ENCODE measurements at places on chromosomes 7 and 10.
A peak's percentile ranks its signal among the peaks of the same experiment; 100 is the strongest.

DNA sequence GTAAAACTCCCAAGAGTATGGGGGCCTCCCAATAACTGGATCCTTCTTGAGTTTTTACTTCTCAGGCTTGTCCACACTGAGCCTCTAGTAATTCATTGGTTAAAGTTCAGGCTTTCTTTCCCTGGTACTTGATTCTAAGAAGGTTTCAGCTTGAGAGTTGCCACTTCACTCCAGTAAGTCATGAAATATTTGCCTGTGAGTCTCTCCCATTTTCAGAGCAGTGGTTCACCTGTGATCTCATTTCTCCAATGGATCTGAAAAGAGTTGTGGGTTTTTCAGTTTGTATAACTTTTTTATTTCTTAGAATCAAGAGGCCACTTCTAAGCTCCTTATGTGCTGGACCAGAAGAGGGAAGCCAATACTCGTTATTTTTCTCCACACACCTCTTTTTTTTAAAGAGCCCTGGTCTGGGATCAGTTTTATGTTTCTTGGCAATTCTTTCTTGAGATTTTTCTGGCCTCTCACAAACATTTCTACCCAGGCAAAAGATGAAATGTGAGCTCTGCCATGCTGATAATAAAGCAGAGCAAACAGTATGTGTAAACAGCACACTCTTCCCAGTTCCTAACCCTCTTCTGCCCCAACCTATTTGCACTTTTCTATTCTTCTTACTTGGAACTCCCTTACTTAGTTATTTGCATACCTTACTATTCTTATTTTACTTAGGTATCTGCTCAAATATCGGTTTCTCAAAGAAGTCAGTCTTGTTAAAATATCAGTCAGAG lies 983.4 kb downstream of the CCSER2 start:
- DNase-seq: no peak

GRCh38 chr10:71581376-71581775 lies 138.2 kb downstream of the C10orf105 start:
- DNase-seq: no peak

DNA sequence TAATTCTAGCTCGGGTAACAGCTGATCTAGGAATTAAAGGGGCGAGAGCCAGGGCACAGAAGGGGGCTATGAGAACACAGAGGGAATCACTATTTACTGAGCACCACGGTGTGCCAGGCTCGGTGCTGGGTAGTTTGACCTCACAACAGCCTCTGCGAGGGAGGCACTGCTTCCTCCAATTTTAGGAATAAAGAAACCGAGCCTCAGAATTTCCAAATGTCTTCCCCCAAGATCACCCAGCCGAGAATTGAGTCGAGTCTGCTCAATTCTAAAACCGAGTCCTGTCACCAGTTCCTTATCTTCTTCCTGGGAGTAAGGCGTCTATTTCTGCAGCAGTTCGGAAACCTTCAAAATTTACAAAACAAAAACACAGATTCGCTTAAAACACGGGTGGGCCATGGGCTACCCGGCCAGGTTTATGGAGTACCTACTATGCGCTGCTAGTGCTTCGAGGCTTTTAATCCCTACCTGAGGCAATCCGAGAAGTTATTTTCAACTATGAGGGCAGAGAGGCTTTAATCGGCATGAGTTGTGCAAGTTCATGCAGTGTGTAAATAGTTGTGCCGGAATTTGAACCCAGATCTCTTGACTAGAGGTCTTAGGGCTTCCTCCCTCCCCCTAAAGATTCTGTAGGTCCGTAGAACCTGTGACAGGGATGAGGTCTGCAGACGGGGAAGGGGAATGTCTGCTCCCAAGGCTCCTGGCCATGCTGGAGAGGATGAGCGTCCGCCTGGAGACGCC lies 872 bp upstream of the HMX2 start:
- no peak for DNase-seq

- no peak for DNase-seq
Measured at GRCh38 chr10:124162774-124163354, 69.5 kb upstream of the CHST15 start.

GRCh38 chr7:107694386-107694785 lies 33.8 kb downstream of the SLC26A4 start:
- no peak for DNase-seq

- DNase-seq: peak; percentile 18
Measured at GRCh38 chr7:65980478-65981250, 1.3 kb downstream of the GUSB start.

DNA sequence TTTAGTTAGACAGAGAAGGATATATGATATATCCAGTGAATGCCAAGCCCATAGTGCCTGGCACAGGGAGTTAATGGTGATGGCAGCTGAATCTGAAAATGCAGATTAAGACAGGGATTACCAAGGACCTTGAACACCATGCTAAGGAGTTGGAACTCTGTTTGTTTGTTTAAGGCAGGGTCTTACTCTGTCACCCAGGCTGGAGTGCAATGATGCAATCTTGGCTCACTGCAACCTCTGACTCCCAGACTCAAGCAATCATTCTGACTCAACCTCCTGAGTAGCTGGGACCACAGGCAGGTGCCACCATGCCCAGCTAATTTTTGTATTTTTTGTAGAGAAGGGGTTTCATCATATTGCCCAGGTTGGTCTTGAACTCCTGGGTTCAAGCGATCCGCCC lies 1.6 kb downstream of the AKR1D1 start:
- no peak for DNase-seq

GRCh38 chr10:34290412-34291081 lies 524.5 kb downstream of the PARD3 start:
- no peak for DNase-seq

GRCh38 chr10:102959360-102959759 lies 41.3 kb downstream of the CNNM2 start:
- DNase-seq: no peak

- no peak for DNase-seq
Measured at GRCh38 chr7:158028290-158028941, 559.2 kb downstream of the PTPRN2 start.

DNA sequence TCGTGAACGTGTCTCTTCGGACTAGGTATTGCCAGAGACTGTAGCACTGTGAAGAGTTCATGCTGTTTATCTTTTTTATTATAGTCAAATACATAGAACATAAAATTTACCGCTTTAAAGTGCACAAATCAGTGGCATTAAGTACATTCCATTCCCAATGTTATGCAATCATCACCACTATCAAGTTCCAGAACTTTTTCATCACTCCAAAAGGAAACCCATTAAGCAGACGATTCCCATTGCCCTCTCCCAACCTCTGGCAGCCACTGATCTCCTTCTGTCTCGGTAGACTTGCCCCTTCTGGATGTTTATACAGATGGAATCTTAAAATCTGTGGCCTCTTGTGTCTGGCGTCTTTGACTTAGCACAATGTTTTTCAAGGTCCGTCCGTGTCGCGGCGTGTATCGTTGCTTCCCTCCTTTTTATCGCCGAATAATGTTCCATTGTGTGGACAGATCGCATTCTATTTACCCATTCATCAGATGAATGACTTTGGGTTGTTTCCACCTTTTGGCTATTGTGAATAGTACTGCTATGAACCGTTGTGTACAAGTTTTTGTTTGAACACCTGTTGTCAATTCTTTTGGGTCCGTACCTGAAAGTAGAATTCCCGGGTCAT lies 2.7 kb downstream of the PROSER2 start:
- no peak for DNase-seq

- no peak for DNase-seq
Measured at GRCh38 chr10:29345144-29345909, 56.5 kb downstream of the LYZL1 start.

- no peak for DNase-seq
Measured at GRCh38 chr10:94286901-94287300, 75.8 kb downstream of the NOC3L start.

DNA sequence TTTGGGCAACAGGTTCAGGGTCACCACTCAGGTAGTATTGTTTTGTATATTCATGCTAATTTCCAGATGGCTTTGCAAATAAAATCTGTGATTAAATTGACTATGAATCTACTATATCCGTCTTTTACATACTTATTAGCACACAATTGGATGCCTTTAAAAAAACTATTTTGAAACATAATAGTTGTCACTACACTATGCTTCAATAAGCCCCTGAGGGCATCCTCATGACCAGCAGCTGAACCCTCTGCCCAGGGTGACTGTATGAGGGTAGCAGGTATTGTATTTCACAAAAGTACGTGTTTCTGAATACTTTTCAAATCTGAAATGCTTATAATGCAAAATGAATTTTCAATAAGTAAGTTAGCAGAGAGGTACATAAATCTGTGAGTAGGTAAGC lies 97.3 kb downstream of the DNAH11 start:
- DNase-seq: no peak

DNA sequence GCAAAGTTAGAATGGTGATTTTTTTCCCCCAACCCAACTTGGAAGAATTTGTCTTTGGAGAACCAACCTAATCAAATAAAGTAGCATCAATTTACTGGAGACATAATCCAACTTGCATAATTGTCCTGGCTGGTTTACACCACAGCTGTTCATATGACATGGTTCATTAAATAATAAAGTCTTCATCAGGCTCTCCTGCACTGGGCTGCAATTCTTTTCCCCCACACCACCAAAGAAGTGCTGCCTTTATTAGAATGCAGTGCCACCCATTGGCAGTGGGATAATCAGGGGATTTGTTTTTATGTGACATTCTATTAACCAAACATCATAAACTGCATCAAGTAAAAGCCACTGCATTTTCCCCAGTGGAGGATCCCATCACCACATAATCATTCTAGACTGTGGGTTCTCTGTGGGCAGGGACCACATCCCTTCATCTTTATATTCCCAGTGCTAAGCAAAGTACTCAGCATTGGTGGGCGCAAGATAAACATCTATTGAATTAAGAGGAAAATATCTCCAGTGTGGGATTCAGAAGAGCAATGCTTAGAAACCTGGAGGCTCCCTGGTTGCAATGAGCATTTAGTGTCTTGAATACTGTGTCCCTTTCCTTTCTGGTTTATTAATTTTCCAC lies 322.0 kb downstream of the KCNMA1 start:
- DNase-seq: no peak

DNA sequence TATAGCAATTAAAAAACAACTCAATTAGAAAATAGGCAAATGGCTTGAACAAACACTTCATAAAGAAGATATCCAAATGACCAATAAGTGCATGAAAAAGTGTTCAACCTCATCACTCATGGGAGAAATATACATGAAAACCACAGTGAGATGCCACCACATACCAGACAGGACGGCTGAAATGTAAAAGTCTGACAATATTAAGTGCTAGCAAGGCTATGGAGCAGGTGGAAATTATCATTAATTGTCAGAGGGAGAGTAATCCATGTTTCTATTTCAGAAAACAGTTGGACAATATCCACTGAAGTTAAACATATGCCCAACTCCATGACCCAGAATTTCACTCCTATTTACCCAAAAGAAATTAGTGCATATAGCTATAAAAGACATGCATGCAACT lies 42.6 kb upstream of the GRID1 start:
- DNase-seq: no peak

DNA sequence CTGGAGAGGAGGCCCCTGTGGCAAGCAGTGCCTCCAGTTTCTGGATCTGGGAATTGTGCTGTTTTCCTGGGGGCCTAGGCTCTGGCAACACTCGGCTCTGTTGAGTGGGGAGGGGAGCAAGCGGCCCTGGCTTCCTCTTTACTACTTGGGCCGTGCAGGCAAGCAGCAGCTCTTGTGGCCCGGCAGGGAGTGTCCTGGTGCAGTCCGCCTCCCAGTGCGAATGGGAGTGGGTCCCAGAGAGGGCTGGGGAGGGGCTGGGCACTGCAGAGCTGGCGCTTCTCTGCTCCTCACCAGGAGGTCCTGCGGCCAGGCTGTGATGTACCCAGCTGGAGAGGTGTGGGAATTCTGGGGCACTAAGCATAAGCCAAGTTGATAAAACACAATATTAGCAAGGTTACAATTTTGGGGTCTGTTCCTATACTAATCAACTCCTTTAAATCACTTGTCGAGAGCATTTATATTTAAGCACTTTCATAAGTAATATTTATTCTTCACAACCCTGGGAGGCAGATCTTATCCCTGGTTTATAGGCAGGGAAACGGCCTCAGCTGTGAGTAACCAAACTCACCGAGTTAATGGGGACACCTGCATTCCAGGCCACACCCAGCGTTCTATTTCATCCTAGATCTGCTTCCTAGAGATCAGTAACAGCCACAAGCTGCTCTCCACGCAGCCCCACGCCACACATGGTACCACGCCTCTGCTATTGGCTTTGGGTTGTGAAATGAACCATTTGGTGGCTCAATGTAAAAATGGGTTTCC lies 183.4 kb upstream of the PLXNA4 start:
- DNase-seq: no peak

GRCh38 chr7:124724507-124725192 lies 40.9 kb downstream of the GPR37 start:
- no peak for DNase-seq

GRCh38 chr7:130732980-130733930 lies 752 bp downstream of the KLF14 start:
- no peak for DNase-seq

DNA sequence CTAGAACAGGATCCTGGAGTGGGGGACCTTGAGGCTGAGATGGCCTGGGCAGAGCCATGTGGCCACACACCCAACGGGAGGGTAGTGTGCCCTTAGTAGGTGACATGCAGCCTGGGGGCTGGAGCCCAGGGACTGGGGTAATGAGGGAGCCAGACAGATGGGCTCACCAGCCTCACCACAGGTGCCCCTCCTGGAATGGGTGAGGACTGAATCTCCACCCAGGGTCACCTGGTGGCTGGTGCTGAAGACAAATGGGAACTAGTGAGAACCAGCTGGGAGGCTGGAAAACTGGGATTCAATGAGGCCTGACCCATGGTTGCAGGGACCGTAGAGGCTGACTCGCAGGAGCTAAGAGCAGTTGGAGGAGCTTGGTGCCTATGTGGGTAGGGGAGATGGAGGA lies 6.1 kb downstream of the ZP3 start:
- DNase-seq: no peak

- no peak for DNase-seq
Measured at GRCh38 chr7:129776362-129776722, 164.8 kb downstream of the NRF1 start.

DNA sequence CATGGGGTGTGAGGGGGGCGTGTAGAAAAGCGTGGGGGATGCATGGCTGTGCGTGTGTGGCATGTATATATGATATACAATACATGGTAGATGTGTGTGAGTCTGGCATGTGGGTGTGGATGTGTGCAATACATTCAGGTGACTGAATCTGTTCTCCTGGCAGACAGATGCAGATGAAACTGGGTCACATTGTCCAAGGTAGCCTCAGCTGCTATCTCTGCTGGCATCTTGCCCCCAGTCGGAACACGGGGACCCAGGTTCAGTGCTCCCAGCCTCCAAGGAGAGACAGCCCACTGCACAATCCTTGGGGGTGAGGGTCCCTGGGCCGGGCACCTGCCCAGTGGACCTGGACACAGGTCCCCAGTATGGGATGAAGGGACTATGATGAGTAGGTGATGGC lies 12.4 kb upstream of the SRRM3 start:
- no peak for DNase-seq

- DNase-seq: no peak
Measured at GRCh38 chr10:100535338-100535714, 417 bp upstream of the HIF1AN start.

- no peak for DNase-seq
Measured at GRCh38 chr10:35712486-35712885, 70.4 kb upstream of the FZD8 start.
